MG63 (cell line): ENCODE measurements at places on chromosomes 6 and 20. TPM values are rescaled to one million over a fixed set of nuclear protein-coding genes. Genes with fewer than 3 reads are reported as not detected.

DNA sequence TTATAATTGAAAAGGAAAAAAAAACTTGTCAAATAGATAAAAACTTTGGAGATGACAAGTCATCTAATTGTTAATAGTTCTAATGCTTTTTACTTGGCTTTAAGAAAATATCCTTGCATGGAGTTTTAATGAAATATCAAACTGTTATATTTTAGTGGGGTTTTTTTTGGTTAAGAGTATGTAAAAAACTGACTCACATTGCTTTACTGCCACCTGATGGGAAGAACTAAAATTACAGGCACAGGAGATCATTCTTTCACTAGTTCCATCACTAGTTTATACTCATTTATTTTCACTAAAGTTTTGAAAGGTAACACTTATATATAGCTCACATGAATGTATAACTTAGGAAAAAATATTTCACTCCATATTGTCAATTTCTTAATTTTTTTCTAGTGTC lies 309.1 kb downstream of the LMBRD1 start:
- no peak for DNase-seq

GRCh38 chr20:40416274-40416673 lies 272.8 kb downstream of the MAFB start:
- DNase-seq, result peak; percentile 19

- DNase-seq, result no peak
These were observed 13.0 kb downstream of the KDM1B start for GRCh38 chr6:18168264-18168663.

DNA sequence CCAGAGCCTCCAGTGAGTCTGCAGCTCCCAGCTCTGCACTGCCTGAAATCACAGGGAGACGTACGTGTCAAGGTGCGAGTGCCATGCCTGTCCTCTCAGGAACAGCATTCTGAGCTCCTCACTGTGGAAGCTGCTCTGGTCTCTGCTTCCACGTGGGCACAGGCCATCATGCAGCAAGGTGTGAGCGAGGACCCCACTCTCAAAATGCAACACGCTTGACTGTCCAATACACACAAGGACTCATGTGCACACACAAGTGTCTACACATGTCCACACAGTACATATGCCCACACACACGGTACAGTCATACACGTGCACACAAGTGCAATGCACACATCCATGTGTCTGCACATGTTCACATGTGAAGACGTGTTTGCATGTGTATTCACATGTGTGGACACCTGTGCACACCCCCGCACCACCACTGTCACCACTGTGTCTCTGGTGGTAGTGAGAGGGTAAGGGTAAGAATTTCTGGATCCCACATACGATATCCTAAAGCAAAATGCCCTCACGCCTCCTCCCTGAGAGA lies 260.5 kb downstream of the DLL1 start:
- DNase-seq, result no peak

GRCh38 chr20:63911176-63911575 lies 16.2 kb downstream of the DNAJC5 start:
- no peak for DNase-seq

DNA sequence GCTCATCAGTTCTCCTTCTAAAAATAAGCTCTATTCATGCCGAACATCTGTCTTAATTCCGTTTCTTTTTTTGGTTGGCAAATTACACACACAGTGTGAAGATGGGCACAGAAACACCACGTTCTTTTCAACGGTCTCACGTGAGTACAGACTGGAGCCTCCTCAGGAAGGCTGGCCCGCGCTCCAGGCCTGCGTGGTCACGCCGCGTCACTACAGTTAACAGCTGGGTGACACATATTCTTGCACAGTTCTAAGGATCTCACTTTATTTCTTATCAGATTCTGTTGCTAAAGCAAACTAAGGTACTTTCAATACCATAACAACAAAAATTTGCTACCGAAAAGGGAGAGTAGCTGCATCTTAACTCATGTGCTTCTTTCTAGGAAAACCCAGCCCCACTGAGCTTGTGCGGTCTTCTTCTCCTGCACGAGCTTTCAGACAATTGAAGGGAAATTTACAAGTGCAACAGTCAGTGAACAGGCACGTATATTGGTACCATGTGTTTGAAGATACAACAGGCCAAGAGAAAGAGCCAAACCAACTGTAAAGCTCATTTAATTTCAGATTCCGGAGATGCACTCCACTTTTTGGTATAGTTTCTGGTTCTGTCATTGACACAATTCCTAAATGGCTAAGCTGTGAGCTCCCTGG lies 55.6 kb upstream of the MPC1 start:
- DNase-seq, result no peak

DNA sequence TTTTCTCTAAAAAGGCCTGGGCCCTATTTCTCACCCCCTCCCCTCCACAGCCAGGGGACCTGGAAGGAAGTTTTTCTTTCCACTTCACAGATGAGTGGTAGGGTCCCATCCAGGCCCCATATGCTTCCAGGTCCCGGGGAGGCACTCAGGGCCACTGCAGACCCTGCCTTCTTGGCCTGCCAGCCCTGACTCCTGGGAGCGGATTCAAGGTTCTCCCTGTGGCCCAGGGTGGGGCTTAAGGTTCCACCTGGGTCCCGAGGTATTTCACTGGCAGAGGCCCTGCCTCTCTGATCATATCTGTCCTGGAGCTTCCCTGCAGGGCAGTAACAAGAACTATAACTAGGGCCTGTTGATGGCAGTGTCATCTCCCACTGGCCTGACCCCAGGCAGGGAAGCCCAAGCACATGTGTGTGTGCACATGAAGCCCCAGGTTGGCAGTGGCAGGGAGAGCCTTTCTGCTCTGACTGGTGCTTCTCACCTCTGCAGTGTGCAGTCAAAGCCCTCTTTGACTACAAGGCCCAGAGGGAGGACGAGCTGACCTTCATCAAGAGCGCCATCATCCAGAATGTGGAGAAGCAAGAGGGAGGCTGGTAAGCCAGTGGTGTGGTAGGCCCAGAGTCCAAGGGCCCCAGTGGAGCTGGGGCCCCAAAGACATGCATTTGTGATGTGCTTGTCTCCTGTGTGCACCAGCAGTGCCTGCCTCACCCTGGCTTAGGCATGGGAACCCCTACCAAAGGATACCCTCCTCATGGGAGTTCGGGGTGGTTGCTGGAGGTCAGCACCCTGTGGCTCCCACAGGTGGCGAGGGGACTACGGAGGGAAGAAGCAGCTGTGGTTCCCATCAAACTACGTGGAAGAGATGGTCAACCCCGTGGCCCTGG lies 31.2 kb downstream of the PLCG1 start:
- no peak for DNase-seq

DNA sequence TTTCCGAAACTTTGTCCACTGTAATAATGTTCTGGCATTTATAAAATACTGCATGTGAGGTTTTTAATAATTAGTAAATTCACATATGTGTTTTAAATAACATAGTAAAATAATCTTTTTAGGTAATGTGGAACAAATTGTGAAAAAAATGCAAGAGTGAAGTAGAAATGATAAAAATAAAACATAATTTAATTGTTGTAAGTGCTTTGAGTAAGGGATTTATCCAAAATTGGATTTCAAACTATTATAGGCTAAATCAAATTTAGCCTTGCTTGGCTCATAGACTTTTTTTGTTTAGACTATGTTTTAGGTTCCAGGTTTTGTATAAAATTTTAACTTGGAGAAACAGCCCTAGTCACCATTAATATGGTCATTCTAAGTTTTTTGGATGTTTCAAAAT lies 1029.5 kb downstream of the PHF3 start:
- DNase-seq, result no peak

- DNase-seq, result no peak
These were observed 12.4 kb upstream of the GMEB2 start for GRCh38 chr20:63639093-63639975.

GRCh38 chr6:85078058-85078457 lies 313.7 kb upstream of the TBX18 start:
- peak; percentile 55 for DNase-seq

DNA sequence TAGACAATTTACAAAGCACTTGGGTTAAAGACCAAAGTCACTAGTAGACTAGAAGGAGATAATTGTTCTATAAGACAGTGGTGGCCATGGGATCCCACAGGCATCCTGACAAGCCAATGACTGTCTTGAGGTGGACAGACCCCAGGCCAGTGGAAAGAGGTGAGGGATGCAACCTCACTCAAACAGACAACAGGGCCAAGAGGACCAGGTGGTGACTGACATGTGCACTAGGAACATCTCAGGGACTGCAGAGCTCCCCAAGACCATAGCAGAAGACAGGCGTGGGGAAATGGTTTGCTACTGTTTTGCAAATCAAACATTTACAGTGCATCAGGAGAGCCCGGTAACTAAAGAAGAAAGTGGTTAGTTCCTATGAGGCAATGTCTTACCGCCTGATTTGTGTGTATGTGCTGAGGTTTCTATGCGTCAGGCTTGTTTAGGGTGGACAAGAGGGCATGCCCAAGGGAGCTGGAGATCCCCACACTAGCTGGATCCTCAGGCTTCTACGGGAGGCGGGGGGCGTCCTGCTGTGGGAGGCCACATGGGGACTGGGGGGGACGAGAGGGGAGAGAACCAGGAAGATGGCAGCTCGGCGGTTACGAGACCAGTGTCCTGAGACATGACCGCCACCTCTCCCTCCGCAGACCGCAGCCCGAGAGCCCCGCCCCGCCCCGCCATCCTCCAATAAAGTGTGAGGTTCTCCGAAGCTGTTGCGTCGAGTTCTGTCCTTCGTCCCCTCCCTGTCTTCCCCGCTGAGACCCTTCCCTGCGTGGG lies 623 bp upstream of the MRPS26 start:
- DNase-seq, result peak; percentile 44

DNA sequence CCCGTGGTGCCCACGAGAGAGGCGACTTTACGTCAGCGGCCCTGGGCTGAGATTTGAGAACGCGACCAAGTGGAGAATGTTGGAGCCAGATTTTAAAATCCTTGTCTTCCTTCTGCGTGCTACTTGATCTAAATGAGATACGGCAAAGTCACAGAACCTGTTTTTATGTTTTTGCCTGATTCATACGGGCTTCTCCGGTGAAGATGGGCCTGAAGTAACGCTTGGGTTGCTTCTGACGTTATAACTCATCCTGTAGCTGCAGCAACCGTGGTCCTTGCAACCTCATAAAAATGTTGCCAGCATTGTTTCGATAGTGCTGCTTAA lies 462 bp upstream of the SLC35B3 start:
- no peak for DNase-seq

- DNase-seq, result no peak
These were observed 345.3 kb upstream of the SLC35B3 start for GRCh38 chr6:8780653-8781052.

GRCh38 chr20:33463332-33464101 lies 20.0 kb upstream of the SNTA1 start:
- no peak for DNase-seq

DNA sequence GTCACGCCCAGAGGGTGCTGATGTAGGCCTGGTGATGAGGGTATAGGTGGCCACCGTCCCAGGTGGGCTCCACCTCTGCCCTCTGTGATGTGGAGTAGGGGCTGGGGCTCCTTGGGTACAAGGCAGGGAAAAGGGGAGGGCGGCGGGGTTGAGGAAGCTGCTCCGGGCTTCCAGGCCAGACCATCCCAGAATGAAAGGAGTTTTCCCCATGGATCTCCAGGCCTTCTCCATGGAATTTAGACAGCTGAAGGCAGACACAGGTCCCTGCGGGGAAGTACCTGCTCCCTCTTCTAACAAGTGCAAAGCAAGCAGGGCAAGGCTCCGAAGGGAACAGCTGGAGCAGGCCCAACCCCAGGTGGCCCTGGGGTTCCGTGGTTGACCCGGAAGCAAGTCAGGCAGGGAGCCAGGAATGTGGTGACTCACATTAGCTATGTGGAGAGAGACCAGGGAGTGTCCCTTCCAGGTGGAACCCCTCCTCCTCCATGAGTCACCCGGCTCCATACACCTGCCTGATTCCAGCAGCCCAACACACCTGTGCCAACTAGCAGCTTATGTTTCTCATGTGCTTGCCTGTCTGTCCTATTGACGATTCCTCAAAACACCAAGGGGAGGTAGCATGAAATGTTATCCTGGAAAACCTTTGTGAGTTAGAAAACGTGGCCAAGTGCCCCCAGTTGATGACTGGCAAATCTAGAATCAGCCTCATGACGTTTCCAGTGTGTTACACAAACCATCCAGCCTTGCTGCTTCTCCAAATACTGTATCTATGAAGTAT lies 59.7 kb upstream of the SNX9 start:
- peak; percentile 65 for DNase-seq

GRCh38 chr20:13101706-13102105 lies 92.9 kb downstream of the SPTLC3 start:
- peak; percentile 41 for DNase-seq

DNA sequence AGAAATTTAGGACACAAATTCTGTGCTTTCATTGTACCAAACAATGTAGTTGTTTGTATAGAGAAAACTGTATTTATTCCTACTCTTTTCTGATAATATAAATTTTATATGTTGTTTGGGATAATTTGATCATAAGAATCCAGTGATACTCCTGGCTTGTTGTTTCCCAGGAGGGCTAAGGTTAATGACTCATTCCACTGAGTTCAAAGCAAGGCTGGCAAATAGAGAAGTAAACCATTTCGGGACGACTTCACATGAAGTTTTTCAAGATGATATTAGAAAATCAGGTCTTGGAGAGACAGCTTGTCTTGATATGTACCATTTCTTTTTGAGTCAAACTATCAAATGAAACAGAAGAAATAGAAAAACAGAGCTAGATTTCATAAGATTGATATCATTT lies 326.1 kb upstream of the CNR1 start:
- DNase-seq, result no peak

TREM2 gene
- total RNA-seq, result not detected in 2 replicates

EYA4 gene
- 6.1 and 12.0 TPM in 2 replicates for total RNA-seq

GSTA2 gene
- 0.63 TPM in 1 of 2 replicates, not detected in the other for total RNA-seq

MPC1 gene
- total RNA-seq, result 44.4 and 58.0 TPM in 2 replicates

CYP39A1 gene
- 0.10 TPM in 1 of 2 replicates, not detected in the other for total RNA-seq

SPTLC3 gene
- 18.4 and 28.7 TPM in 2 replicates for total RNA-seq

HMGA1 gene
- 65.7 and 74.6 TPM in 2 replicates for total RNA-seq
